Activated CD8-positive, alpha-beta memory T cell treated with anti-CD3 and anti-CD28 coated beads, Interleukin-2, amount 10 ng/mL, durations not matched to agents 7 days and 5 days (primary cell): ENCODE measurements at places on chromosomes 11 and 22. TPM values are rescaled to one million over a fixed set of nuclear protein-coding genes. Genes with fewer than 3 reads are reported as not detected.

The C11orf87 gene
- total RNA-seq: not detected

The SIAE gene
- total RNA-seq: 3.8 TPM

The MMP8 gene
- total RNA-seq: not detected

The ESAM gene
- total RNA-seq: 0.16 TPM

The LRRC75B gene
- 1.6 TPM for total RNA-seq

- DNase-seq: no peak
- H3K4me1 ChIP-seq: no peaks in the 10 kb centered on the region
- no peak overlapping the region for H3K27ac ChIP-seq
Observed at GRCh38 chr11:1208394-1209261, 14.2 kb upstream of the MUC5B start.

- H3K27ac ChIP-seq: no peak overlapping the region
- peaks cover 10% of the 10 kb centered on the region for H3K36me3 ChIP-seq
- no peaks in the 10 kb centered on the region for H3K27me3 ChIP-seq
- no peak overlapping the region for H3K4me3 ChIP-seq
- no peak for DNase-seq
Observed at GRCh38 chr11:17992916-17993315, 19.9 kb downstream of the SERGEF start.

DNA sequence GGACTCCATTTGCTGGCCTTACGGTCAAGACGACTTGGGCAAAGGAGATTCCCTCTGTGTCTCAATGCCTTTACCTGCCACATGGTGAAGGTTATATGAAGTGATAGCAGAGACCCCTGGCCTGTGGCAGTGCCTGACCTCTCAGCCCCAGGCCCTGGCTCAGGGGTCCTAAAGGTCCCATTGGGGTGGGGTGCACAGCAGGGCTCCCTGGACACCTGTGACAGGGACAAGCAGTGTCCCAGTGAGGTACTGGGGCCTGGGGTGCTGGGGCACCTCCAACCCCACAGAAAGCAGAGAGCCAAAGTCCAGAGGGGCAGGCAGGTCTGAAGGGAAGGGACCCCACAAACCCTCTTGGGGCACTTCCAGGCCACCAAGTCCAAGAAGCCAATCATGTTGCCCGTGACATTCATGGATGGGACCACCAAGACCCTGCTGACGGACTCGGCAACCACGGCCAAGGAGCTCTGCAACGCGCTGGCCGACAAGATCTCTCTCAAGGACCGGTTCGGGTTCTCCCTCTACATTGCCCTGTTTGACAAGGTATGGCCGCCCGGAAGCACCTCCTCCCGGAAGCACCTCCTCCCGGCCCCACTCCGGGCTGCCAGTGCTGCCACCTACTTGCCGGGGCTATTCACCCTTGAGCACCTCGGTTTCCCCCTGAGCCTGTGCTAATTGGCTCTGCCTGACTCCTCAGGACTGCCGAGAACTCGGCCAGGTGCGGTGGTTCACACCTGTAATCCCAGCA lies 62.5 kb downstream of the MYO7A start:
- DNase-seq: no peak
- H3K27ac ChIP-seq: no peak overlapping the region
- peaks cover 9% of the 10 kb centered on the region for H3K4me1 ChIP-seq
- H3K36me3 ChIP-seq: no peaks in the 10 kb centered on the region
- no peak overlapping the region for H3K4me3 ChIP-seq
- H3K27me3 ChIP-seq: peaks cover 2% of the 10 kb centered on the region

DNA sequence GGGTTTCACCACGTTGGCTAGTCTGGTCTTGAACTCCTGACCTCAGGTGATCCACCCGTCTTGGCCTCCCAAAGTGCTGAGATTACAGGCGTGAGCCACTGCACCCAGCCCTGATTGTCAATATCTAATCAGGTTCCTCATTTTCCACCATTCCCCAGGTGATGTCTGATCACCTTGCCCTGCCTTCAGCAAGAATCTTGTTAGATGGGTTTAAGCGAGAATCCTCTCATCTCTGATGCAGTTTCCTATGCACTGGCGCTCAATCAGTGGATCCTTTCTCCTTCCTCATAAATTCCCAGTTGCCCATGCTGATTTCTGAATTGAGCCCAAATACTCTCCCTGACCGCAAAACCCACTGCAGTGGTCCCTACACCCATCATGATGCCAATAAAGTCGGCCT lies 664 bp upstream of the ZC3H7B start:
- H3K4me1 ChIP-seq: peaks cover 28% of the 10 kb centered on the region
- H3K27me3 ChIP-seq: no peaks in the 10 kb centered on the region
- DNase-seq: no peak
- H3K27ac ChIP-seq: peak overlapping the region; percentile 77

DNA sequence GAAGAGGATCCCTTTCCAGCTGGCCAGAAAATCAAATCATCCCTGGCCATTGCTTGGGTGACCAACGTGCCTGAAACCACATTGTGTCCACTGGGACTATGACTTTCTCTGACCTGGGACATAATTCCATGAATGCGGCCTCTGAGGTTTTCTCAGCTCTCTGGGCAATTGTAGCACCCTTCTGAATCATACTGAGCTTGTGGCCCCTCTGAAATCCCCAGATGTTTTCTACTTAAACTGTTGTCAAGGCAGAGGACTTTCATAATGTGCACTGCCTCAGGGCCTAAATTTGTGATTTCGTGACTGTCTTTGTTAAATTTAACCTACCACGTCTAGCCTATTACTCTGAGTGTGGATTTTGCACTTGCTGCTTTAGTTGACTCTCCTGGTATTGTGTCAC lies 321.1 kb upstream of the PLET1 start:
- H3K4me3 ChIP-seq: no peak overlapping the region
- H3K36me3 ChIP-seq: no peaks in the 10 kb centered on the region
- DNase-seq: no peak
- peaks cover 22% of the 10 kb centered on the region for H3K27me3 ChIP-seq
- H3K4me1 ChIP-seq: peaks cover 7% of the 10 kb centered on the region

- no peaks in the 10 kb centered on the region for H3K4me1 ChIP-seq
- no peaks in the 10 kb centered on the region for H3K36me3 ChIP-seq
- H3K27me3 ChIP-seq: no peaks in the 10 kb centered on the region
- no peak for DNase-seq
- H3K27ac ChIP-seq: no peak overlapping the region
Observed at GRCh38 chr11:116607027-116607426, 165.8 kb downstream of the BUD13 start.
